ENCODE measurements at places on chromosomes 5 and 9. TPM values are rescaled to one million over a fixed set of nuclear protein-coding genes. Genes with fewer than 3 reads are reported as not detected.

DNA sequence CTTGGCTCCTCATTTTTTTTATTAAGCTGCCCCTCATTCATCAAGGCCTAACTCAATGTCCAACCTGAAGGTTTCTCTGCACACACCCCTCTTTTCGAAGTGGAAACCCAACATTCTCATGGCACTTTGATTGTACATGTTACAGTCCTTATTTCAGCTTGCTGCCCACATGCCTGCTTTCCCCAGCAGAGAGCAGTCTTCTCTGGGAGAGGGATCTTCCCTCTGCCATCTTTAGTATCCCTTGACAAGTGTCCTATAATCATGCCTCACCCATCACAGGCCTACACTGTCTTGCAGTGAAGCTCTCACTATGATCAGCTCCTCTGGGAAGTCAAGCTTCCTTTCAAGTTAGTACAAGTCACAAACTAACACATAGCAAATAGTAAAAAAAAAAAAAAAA is 175.1 kb downstream of the ACER2 start:
- DNase-seq = no peak

Gene GPR151
- not detected for total RNA-seq

DNA sequence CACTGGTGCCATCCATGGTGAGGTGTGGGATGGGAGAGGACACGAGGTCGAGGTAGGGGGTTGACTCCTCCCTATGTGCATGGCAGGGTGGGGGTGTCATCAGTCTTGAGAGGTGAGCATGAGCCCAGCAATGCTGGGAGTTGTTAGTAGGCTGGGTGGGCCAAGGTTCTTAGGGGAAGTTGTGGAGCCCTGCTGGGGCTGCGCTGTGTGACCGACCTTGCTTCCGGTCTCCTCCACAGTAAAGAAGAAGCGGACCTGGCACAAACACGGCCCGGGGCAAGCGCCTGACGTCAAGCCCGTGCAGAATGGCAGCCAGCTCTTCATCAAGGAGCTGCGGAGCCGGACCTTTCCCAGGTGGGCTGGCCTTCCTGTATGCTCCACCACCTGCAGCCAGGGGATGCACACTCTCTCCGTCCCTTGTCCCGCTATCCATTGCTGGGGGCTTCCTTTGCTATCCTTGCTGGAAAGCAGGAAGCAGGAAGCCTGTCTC is 59.8 kb downstream of the PHF2 start:
- no peak for DNase-seq

Gene BTNL3
- total RNA-seq = not detected

DNA sequence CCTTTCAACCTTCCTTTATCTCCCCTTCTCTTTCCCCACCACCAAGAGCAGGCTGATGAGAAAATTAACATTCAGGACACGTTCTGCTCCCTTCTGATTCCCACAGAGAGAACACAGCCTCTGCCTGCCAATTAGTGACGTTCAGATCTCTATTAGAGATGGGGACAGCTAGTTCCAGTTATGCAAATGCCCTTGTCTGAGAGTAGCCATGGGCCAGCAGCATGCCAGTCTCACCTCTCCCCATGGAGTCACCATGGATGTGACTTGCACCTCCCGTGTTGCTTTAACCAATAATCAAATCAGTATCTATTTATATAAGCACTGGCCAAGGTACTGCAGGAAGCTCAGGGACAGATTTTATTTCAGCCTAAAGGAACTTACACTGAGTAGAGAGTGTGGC is 61.3 kb downstream of the KCNIP1 start:
- DNase-seq = no peak

Gene INSL6
- total RNA-seq = not detected

Gene EIF4E1B
- not detected for total RNA-seq

DNA sequence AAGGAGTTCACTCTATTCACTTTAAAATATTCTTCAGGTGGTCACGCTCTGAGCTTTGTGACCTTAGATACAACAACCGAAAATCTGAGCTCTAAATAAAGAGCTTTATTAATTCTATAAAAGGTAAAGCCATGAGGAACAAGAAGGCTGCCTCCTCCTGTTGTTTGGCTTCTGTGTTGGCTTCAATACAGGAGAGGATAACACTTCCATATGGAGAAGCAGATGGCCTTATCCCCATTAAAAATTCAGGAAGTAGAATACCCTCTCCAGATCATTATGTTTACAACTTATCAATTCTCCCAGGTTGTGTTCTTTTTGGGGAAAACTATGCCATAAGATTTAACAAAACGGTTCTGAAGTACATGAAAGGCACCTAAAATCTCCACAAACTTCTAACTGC is 128.4 kb downstream of the TTC39B start:
- no peak for DNase-seq

Data from epithelial cell of proximal tubule (primary cell).